ENCODE measurements at places on chromosomes 2 and 18.

DNA sequence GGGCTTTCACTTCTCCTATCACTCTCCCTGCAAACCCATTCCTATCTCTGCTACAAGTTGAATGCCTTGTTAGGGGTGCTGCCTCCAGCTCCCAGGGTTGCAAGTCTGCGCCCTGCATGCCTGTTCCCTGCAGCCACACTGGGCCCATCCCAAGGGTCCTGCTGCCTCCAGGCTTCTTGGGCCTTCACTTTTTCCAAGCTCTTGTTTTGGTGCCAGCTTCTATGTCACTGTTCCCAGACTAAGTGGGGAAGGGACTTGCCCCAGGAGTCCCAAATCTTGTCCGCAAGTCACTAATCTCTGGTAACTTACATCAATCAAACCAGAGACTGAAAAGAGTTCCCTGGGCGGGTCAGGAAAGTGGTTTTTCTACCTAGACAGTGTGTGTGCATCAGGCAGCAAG, 65.4 kb downstream of the ZCCHC2 start:
- no peak for DNase-seq

GRCh38 chr2:184006998-184007397, 591.3 kb upstream of the ZNF804A start:
- no peak for DNase-seq

GRCh38 chr2:30230497-30231211, 680 bp upstream of the LBH start:
- no peak for DNase-seq

- DNase-seq, result no peak
Measured at GRCh38 chr2:108936866-108937265, 52.2 kb downstream of the EDAR start.

GRCh38 chr2:28463893-28464292, 32.0 kb upstream of the PLB1 start:
- no peak for DNase-seq

- no peak for DNase-seq
Measured at GRCh38 chr2:173793709-173794565, 171.2 kb downstream of the SP3 start.

GRCh38 chr2:34523958-34524514, 924.9 kb upstream of the FAM98A start:
- DNase-seq, result no peak

DNA sequence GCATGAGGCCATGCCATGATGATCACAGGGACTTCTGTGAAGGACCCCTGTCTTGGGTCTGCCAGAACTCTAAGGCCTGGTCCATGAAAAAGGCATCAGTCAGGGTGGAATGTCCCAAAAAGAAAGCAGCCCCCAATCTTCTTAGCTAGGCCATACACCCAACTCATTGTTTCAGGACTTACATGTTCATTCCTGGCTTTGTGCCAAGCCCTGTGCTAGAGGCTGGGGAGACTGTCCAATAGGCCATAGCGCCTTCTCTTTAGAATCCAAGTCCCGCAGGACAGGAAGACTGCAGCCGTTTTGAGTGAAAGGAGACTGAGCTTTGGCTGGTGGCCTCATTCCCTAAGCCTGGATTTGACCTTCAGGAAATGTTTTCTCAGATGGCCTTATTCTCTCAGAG, 247.3 kb downstream of the PRKCE start:
- DNase-seq, result no peak

- no peak for DNase-seq
Measured at GRCh38 chr2:178928077-178928476, 120.9 kb upstream of the TTN start.

DNA sequence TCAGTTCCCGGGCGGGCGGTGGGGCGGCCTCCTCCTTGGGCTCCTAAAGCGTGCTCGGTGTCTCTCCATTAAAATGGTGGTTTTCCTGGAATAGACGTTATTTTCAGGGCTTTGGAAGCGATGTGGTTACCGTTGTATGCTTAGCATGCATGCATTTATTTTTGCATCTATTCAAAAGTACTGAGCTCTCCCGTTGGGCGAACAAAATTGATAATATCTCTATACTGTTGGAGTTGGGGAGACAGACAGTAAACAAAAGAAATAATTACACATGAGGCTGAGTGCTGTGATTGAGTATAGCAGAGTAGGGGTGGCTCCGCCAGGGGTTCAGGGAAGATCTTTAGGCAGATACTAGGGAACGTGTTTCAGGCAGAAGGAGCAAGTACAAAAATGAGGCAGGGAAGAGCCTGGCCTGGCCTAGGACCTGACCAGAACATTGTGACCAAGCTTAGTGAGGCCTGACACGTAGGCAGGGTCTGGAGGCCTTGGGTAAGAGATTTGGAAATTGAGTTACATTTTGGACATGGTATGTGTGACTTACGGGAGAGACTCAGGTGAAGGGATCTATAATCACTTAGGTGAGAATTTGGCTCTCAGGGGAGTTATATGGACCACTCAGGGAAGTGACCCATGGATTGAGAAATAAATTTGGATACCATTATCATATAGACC, 674 bp downstream of the NCAPH start:
- no peak for DNase-seq
